Cardiac atrium fibroblast (primary cell): ENCODE measurements at places on chromosomes 7 and 10. TPM values are rescaled to one million over a fixed set of nuclear protein-coding genes. Genes with fewer than 3 reads are reported as not detected.

The GATA3 gene
- 5.7 TPM in 1 of 2 replicates, not detected in the other for total RNA-seq

The CCZ1B gene
- total RNA-seq, result 7.6 and 13.9 TPM in 2 replicates

The VGF gene
- 0.18 and 0.65 TPM in 2 replicates for total RNA-seq

The OR9A2 gene
- total RNA-seq, result not detected in 2 replicates

The HELLS gene
- total RNA-seq, result 7.8 and 20.9 TPM in 2 replicates

The SUV39H2 gene
- 6.1 and 9.7 TPM in 2 replicates for total RNA-seq

The DLX5 gene
- total RNA-seq, result not detected in 2 replicates

The TIMM23B gene
- 8.7 and 12.8 TPM in 2 replicates for total RNA-seq

The LIPM gene
- not detected in 2 replicates for total RNA-seq

The IDI2 gene
- total RNA-seq, result not detected in 2 replicates

The MALSU1 gene
- 48.8 and 57.8 TPM in 2 replicates for total RNA-seq

The FFAR4 gene
- not detected in 2 replicates for total RNA-seq

The HOGA1 gene
- total RNA-seq, result 0.72 TPM in 1 of 2 replicates, not detected in the other

The TIMM23 gene
- 71.8 and 85.2 TPM in 2 replicates for total RNA-seq

The PLAC9 gene
- total RNA-seq, result 89.7 and 128 TPM in 2 replicates

The AKR1E2 gene
- total RNA-seq, result 3.8 and 3.9 TPM in 2 replicates

The HABP2 gene
- total RNA-seq, result not detected in 2 replicates
